ENCODE measurements at places on chromosomes 16 and 17. TPM values are rescaled to one million over a fixed set of nuclear protein-coding genes. Genes with fewer than 3 reads are reported as not detected.

- DNase-seq: peak; percentile 51
Measured at GRCh38 chr17:47423406-47424295, 99.9 kb downstream of the EFCAB13 start.

The TLCD2 gene
- total RNA-seq: 8.6 TPM

- no peak for DNase-seq
Measured at GRCh38 chr17:35432176-35433074, at the start of gene SLFN12. TSS of gene SLFN12 (minus strand) at chr17:35432500. CDS start at chr17:35423028, 9,472 bp downstream.

The PRR35 gene
- not detected for total RNA-seq

GRCh38 chr16:51137097-51137496, 14.0 kb downstream of the SALL1 start:
- no peak for DNase-seq

The NPIPA3 gene
- total RNA-seq: 4.5 TPM

Data from mesothelial cell of epicardium (in vitro differentiated cells).